CD8-positive, alpha-beta T cell (primary cell): ENCODE measurements at places on chromosomes 1 and 21. TPM values are rescaled to one million over a fixed set of nuclear protein-coding genes. Genes with fewer than 3 reads are reported as not detected.
A peak's percentile ranks its signal among the peaks of the same experiment; 100 is the strongest.

The TSPEAR gene
- not detected for total RNA-seq

The KRTAP19-3 gene
- total RNA-seq = not detected

The KCNK2 gene
- not detected for total RNA-seq

The KCNT2 gene
- total RNA-seq = not detected

The CD34 gene
- total RNA-seq = not detected

The KIF26B gene
- total RNA-seq = not detected

The MCM3AP gene
- 90.1 TPM for total RNA-seq

The WNT9A gene
- not detected for total RNA-seq

The KLF17 gene
- not detected for total RNA-seq

The MAPKAPK2 gene
- total RNA-seq = 225 TPM

The SPRR3 gene
- total RNA-seq = not detected

The ETV3L gene
- not detected for total RNA-seq

The SLFNL1 gene
- total RNA-seq = 0.16 TPM

DNA sequence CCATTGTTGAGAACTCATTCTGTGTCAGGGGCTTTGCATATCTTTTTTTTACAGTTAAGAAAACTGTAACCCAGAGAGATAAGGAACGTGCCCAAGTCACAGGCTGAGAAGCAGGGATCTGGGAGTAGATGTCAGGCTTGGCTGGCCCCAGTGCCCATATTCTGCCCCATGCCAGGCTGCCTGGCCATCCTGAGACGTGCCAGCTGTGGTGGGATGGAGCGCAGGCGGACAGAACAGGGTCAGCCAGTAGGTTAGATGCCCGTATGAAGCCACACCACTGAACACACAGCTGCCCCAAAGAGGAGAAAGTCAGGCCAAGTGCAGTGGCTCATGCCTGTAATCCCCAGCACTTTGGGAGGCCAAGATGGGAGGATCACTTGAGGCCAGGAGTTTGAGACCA is 55.9 kb downstream of the SLC66A1 start:
- no peak for DNase-seq

GRCh38 chr1:174225499-174226204 is 66.3 kb downstream of the RABGAP1L start:
- no peak for DNase-seq

- DNase-seq = peak; percentile 22
Observed at GRCh38 chr1:40712997-40713396, 21.5 kb downstream of the NFYC start.

GRCh38 chr1:246216906-246217305 is 290.2 kb downstream of the SMYD3 start:
- DNase-seq = no peak

DNA sequence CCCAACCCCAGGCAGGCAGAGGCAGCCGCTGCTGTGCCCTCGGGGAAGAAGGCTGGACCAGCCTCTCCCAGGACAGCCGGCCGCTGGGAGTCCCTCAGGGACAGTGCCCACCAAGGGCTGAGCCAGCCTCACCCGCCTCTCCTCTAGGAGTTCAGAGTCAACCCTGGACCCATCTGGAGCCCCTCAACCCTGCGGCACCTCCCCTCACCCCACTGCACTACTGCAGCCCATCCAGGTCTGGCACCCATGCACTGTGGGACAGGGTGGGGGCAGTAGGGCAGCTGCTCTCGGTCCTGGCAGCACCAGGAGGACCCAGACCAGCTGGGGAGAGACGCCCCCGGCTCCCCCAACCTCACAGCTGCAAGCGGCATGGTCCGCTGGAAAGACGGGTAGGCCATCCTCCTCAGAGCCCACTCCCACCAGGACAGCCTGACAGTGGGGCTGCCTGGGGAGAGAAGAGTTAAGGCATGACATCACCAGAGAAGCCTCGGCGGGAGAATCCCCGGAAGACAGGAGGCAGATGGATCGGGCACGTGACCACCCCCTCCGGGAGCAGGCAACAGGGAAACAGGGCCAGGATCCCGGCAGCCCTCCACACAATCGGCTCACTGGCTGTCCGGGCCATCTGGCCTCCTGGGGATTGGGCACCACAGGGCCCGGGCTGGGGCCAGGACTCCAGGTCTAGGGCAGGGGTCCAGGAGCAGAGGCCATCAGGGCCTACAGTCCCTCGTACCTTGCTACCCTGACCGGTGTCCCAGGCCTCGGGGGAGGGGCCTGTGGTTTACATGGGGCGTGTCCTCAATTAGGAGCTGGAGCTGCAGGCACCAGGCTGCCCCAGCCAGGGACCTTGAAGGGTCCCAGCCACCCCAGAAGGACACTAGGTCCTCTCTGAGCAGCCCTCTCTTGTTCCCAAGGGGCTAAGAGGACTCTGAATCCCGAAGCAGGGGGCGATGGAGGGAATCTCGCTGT is 3.1 kb downstream of the ACAP3 start:
- no peak for DNase-seq

DNA sequence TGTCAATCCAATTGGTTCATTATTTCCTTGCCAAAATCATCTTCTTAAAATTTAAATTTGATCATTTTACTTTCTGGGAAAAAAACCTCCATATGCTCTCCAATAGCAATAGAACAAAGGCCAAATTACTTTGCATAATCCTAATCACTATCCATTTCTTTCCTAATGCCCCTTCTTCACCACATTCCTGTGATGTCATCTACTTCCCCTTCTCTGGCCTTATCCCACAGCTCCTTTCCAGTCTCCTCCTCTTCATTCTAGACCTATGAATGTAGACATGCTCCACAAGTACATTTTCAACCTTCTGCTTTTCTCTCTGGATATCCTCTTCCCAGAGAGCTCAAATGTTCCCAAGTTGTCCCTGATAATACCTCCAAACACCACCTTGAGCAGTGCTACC is 216.6 kb downstream of the MRPL39 start:
- no peak for DNase-seq

- DNase-seq = no peak
Observed at GRCh38 chr1:210397252-210397651, 68.5 kb downstream of the HHAT start.

- DNase-seq = no peak
Observed at GRCh38 chr1:114499478-114499877, 11.5 kb downstream of the TRIM33 start.

DNA sequence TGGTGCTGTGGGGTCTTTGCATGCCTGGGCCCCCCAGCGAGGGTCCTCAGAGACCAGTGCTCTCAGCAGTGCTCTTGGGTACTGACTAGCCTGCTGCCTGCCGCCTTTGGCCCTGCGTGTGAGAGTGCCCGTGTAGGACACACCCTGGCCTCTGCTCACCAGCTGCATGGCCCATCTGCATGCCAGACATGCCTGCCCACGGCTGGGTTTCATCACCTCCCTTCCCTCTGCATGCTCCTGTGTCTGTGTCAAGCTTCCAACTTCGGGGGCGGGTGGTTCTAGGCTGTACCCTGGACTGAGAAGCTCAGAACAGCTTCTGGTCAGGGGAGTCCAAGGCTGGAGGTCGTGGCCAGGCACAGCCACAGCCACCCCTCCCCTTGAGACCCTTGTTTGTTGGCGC is 56.9 kb downstream of the PTPRF start:
- no peak for DNase-seq

GRCh38 chr1:65799601-65800000 is 6.9 kb downstream of the PDE4B start:
- DNase-seq = no peak

- DNase-seq = no peak
Observed at GRCh38 chr1:37560401-37561132, 3.8 kb downstream of the DNALI1 start.

DNA sequence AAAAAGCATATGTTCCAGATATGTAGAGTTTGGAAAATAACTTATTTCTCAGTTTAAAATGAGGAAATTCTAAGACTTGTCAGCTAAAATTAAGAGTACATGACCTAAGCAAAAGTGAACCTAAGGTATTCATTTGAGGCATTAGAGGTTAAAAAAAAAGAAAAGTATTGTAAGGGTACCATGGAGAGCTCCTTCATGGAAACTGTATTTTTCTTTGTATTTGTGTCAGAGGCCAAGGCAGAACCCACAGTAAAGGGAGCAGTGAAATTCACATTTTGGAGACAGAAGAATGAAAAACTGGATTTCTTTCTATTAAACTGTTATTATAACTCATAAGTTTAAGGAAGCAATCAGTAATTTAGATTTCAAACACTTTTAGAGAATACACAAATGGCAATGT is 1494.8 kb downstream of the KCNT2 start:
- DNase-seq = no peak

GRCh38 chr1:117653195-117653594 is 47.3 kb downstream of the TENT5C start:
- DNase-seq = no peak

GRCh38 chr1:45198185-45198584 is 8.2 kb downstream of the ZSWIM5 start:
- DNase-seq = no peak

GRCh38 chr1:110816945-110817344 is 56.0 kb upstream of the CD53 start:
- no peak for DNase-seq

- DNase-seq = no peak
Observed at GRCh38 chr1:44227211-44227610, 13.9 kb downstream of the DMAP1 start.

DNA sequence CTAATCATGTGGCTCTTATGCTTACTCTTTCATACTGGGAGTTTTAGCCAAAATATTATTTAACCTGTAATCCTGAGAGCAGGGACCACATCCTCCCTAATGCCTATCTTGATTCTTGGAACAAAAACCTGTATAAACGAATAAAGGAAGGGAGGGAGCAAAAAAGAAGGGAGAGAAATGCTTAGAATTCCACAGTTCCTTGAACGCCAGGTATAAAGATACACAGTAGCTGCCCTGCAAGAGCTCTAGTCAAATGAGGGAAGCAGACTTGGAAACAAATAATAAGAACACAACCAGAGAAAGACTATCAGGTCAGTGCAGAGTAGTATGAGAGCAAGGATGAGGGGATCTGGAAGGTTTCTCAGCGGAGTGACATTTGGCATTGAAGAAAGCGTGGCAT is 116.3 kb downstream of the SLC30A10 start:
- DNase-seq = no peak

DNA sequence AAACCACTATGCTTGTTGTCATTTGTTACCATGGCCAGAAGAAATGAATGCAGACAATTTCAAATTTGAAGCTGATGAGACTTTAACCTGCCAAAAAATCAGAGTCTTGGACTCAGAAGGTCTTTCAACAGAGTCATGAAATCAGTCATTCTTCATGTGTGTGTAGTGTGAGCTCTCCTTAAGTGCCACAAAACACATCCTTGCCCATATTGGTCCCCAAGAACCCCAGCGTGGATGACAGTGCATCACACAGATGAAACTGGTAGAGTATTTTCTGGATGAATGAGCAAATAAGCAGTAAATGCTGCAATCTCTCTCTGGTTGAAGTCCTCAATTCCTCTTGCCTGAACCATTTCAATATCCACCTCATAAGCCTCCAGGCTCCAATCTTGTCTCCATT is 28.7 kb upstream of the ETS2 start:
- DNase-seq = no peak

- DNase-seq = no peak
Observed at GRCh38 chr1:89753761-89754160, 67.1 kb upstream of the LRRC8D start.

DNA sequence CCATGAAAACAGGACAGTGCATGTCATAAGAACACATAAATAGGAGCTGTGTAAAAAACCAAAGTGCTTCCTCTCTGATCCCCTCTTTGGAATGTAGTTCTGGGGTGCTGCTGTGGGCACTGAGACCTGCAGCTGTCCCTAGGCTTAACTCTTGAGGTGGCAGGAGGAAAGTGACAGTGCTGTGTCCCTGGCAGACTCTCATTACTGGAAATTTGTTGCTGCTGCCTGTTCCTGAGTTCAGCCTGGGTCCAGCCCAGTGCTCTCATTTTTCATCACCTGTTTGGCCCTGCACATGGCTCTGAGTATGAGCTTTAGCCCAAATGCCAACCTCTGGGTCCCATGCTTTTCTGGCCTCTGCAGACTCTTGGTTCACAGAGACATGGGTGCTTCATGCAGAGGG is 329.3 kb downstream of the DSCAM start:
- DNase-seq = no peak

DNA sequence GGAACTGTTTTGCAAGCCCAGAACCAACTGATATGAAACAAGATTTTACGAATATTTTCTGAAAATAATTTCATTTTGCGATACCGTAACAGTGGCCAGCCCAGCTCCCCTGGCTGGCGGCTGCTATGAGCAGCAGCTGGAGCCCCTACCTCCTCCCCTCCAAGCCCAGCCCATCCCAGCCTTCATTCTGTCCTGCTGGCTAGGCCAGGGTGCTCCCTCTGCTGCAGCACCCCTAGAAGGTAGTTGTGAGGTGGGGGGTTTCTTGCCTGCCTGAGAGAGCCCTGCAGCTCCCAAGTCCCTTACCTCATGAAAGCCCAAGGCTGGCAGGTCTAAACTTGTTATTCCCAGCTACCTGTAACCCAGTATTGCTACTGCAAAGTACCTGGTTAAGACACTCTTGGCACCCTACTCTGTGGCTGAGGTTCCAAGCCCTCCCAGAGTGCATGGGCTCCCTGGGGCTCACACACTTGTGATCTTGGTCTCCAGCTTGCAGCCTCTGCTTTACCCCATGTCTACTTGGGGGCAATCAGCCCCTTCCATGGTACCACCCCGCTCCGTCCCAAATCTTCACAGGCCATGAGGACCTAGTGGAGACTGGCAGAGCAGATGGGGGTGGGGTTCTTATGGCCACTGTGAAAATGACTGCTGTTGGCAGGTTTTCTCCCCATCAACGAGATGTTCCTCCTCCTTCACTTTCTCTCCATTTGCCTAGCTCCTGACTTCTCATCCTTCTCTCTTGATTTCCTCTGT is 239.8 kb downstream of the TRABD2B start:
- DNase-seq = no peak

DNA sequence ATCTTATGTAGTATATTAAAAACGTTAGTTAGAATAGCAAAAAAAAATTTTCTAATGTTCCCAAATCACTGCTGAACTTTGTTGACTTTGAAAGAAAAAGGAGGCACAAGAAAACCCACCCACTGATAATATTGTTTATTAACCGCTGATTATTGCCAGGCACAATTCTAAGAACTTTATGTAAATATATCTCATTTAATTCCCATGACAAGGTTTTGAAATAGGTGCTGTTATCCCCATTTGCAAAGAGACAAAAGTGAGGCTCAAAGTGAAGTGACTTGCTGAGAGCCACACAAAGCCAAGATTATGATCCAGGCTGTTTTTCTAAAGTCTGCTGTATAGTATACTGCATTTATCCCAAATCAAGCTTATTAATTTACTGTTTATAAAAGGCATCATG is 56.4 kb downstream of the SASS6 start:
- DNase-seq = no peak

DNA sequence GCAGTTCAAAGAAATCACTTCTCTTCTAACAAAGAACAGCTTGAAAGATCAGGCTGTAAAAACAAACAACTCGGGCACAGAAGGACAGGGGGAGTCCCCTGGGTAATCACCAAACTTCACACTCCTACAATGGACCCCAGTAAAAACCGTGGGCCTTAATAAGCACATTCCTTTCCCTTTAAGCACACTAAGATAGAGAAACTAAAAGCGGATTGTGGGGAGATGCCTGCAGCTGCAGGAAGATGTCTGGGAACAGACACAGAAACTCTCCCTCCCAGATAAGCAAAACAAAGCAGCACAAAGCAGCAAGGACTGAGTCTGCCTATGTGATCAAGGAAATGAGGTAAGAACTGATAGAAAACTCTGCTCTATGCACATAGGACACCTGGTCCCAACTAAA is 37.6 kb upstream of the CTBS start:
- no peak for DNase-seq
